ENCODE measurements at places on chromosomes 5 and 9.

DNA sequence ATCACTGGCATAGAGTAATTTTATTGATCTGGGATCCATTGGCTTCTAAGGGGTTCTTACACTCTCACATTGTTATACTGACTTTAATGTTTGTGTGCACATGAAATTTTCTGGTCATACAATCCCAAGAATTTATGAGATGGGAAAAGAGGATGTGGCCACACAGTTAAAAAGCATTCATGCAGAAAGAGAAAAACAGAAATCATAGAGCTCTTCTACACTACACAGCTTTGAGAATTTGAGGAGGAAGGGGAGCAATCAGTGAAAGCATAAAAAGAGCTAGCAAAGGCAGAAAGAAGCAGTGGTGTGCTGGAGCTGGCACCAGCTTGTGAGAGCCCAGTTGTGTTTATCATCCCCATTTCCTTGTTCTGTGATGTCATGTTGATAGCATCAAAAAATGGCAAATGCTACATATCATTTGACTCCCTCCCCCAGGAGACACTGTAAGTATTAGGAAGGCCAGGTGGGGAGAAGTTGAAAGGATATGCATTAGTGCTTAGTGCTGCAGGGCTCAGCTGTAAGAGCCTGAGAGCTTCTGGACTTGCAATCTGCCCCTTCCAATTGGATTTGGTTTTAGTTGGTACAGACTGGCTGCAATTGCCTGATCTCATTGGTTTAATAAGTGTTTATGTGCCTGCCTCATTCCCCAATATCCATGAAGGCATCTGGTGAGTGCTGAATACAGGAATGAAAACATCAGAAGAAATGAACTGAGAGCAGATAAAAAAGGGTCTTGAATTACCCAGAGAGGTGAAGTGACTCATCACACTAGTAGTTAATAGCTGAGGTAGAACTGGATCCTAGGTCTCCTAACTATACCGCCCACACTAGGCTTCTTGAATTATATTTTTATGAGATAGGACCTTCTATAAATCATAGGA lies 30.9 kb downstream of the RHOBTB3 start:
- no peak for DNase-seq

DNA sequence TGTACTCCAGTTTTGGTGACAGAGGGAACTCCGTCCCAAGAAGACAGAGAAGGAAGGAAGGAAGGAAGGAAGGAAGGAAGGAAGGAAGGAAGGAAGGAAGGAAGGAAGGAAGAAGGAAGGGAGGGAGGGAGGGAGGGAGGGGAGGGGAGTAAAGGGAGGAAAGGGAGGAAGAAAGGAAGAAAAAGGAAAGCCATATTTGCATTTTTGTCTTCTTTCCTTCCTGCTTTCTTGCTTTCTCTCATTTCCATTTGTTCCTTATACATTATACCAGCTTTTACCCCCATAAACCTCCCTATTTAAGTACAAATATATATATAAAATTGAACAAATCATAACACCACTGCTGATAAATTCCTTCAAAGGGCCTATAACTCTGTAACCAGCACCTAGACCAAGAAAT lies 151.8 kb downstream of the SMC2 start:
- DNase-seq, result no peak

GRCh38 chr5:107668154-107669095 lies 2.3 kb downstream of the EFNA5 start:
- DNase-seq, result no peak

- no peak for DNase-seq
Observed at GRCh38 chr5:122907276-122907675, 61.9 kb downstream of the SNX24 start.

GRCh38 chr9:136886610-136887597 lies 588 bp downstream of the TRAF2 start:
- DNase-seq, result peak; percentile 18

- no peak for DNase-seq
Observed at GRCh38 chr5:64163746-64164145, 1.9 kb upstream of the RNF180 start.

GRCh38 chr9:34218446-34218845 lies 39.6 kb downstream of the UBAP1 start:
- no peak for DNase-seq

- no peak for DNase-seq
Observed at GRCh38 chr5:105168806-105169205, 1606.2 kb upstream of the NUDT12 start.

GRCh38 chr5:167296661-167297060 lies 994.8 kb upstream of the WWC1 start:
- DNase-seq, result no peak

DNA sequence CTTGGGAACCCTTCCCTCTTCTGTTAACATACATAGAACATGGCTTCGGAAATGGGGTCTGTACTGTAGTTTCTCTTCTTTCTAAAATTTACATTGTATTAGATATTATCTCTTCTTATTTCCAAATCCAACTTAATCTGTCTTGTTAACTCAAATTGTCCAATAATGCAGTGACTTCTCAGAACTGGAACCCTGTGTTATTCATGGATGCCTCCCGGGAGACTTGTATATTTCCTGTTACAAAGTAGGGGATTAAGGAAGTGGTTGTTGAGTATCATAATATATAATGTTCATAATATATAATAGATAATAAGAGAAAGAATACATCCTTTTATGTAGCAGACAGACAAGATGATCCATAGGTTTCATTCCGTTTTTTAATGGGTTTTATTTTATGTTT lies 128.4 kb downstream of the ZSWIM6 start:
- no peak for DNase-seq

DNA sequence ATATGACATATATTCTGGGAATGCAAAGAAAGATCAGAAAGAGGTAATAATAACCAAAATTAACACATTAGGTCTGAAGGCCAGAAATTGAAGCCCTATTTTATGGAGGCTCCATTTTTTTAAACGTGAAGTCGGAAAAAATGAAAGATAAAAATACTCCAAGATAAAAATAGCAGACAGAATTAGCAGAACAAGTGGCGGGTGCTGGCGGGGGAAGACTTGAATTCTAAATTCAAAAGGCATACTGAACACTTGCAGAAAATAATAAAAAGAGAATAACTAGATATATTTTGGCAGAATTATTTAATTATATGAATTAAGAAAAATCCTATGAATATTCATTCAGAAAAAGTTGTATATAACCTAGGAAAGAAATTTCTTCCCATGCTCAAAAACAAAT lies 543.7 kb upstream of the ACO1 start:
- DNase-seq, result no peak

DNA sequence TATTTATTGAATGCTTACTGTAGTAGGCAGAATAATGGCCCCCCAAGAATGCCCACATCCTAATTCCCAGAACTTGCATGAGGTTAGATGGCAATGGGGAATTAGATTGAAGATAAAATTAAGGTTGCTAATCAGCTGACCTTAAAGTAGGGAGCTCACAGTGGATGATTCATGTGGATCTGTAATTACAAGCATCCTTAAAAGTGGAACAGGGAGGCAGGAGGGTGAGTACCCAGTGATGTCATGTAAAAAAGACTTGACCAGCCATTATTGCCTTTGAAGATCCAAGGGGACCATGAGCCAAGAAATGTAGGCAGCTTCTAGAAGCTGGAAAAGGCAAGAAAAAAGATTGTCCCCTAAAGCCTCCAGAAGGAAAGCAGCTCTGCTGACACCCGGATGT lies 71.4 kb downstream of the GABBR2 start:
- no peak for DNase-seq

DNA sequence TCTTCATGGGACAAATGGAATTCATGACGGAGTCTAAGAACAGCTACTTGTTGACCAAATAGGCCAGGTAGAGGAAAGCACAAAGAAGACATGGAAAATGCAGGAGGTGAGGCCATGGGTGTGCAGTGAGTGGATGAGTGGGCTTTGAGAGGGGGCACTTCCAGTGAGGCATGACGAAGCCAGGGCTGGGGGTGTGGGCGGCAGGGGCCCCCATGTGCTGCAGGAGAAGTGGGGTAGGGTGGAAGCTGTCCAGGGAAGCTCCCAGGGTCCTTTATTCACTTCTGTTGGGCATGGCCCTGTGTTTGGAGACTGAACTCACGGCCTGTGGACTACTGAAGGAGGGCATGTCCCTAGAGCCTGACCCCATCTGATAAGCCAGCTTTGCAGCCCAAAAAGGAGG lies 127.6 kb upstream of the SLC25A48 start:
- DNase-seq, result no peak

DNA sequence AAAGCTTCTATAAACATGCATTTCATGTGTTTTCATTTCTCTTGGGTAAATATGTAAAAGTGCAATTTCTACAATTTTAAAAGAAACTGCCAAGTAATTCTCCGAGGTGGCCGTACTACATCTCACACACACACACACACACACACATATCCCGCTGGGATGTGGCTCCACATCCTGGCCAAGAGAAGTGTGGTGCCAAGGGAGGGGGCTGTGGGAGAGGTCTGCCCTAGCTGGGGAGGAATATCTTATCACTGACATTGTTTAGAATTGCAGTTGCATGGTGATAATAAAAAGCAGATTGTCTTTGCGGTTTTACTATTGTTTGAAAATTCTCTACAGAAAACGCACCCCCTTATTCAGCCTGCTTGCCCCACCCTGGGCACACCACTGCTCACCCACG lies 558.4 kb downstream of the BNC2 start:
- no peak for DNase-seq

DNA sequence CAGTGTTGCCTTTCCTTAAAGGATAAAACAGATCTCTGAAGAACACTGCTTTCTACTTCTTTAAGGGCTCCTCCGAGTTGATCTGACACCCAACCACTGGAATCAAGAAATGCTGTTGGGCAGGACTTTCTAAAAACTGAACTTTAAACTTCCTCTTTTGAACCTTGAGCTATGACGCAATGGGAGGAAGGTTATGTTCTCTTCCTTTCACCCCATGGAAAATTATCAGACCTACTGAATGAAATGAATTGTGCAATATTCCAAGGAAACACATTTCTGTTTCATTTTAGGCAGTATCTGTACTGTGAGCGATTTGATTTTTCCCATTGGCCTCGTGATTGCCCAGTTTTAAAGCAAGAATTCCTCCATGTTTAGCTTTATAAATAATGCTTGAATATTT lies 206.0 kb upstream of the PRR16 start:
- DNase-seq, result no peak

DNA sequence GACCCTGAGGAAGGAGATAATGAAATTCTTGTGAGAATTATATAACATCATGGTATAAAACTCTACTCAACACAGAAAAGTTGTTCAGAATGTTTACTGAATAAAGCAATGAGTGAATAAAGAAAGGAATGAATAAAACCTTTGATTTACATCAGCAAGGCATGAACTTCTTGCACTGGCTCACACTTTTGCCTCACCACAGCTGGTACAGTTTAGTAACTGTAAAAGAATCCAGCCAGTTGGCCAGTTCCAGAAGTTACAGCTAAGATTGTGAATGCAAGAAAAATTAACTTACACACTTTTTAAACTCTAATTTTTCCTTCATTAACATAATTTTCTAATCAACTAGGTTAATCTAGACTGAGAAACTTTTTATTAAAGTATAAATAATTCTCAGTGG lies 490.9 kb downstream of the NFIB start:
- no peak for DNase-seq

GRCh38 chr5:132837868-132838267 lies 7.4 kb upstream of the SHROOM1 start:
- no peak for DNase-seq

DNA sequence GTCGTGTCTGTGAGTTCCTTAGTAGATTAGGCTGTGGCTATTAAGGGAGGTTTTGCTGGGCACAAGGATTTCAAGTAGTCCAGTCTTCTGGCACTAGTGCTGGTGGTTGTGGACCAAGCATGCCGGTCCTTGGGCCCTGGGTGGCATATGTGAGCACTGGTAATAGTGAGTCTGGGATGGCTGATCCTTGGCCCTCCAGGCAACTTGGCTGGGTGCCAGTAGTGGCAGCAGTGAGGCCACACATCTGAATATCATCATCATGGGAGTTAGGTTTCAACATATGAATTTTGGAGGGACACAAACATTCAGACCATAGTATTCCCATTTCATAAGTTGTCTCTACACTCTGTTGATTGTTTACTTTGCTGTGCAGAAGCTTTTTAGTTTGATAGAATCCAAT lies 25.3 kb upstream of the APBA1 start:
- DNase-seq, result no peak

- DNase-seq, result no peak
Observed at GRCh38 chr9:112170968-112171367, 4.1 kb downstream of the SUSD1 start.

DNA sequence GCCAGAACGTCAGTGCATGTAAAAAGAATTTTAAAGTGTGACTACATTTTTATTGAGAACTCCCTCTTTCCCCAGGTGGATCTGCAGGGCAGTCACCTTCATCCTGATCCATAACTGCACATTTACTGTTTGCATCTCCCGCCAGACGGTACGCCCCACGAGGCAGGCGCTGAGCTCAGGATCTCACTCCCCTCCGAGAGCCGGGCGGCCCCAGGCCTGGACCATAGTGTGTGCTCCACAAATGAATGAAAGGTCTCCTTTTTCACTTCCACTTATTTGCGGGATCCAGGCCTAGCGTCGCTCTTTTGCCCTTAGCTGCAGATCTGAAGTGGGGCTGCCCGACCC lies 378 bp downstream of the DROSHA start:
- DNase-seq, result no peak

DNA sequence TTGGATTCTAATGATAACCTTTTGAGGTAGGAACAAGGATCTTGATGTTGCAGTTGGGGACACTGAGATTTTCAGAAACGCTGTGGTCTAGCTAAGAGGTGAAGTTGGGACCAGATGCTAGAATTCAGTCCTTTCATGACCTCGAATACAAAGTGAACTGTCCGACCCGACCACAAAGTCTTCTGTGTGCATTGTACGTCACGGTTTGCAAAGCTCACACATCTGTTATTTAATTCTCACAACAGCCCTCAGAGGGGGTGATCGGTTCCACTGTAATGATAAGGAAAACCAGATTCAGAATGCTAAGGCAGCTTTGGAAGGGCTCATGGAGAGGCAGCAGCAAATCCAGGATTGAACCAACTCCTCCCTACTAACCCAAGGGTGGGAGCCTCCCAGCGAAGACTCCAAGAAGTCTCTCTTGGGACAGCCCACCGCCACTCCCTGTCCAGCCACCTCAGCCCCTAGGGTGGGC lies 16.6 kb upstream of the KIF12 start:
- DNase-seq, result no peak

DNA sequence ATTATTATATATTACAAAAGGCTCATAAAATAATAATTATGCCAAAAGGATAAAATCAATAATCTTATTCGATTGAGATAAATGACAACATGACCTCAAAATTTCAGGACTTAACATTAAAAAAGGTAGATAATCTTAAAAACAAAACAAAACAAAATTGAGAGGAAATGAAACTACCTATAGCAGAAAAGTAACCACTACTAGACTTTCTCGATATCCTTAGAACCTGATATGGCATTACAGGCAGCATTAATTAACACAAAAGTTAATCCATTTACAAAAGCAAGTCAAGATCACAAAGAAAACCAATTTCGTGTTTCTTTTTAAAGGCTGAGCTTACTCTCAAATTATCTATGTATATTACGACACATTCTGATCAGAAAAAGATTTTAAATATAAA lies 29.9 kb downstream of the TMEM161B start:
- no peak for DNase-seq

GRCh38 chr5:138245717-138246116 lies 28.7 kb downstream of the GFRA3 start:
- DNase-seq, result no peak

GRCh38 chr9:28332648-28333047 lies 759.4 kb upstream of the C9orf72 start:
- no peak for DNase-seq

- DNase-seq, result no peak
Observed at GRCh38 chr9:5511476-5511875, 1.1 kb downstream of the PDCD1LG2 start.

- DNase-seq, result no peak
Observed at GRCh38 chr9:136764301-136764891, at the start of gene LCN15. Gene LCN15 (minus strand): TSS chr9:136764518. CDS start chr9:136764488, 30 bp downstream.
